ENCODE measurements at places on chromosomes 16 and 17. TPM values are rescaled to one million over a fixed set of nuclear protein-coding genes. Genes with fewer than 3 reads are reported as not detected.

GRCh38 chr17:78524870-78525510 lies 52.2 kb downstream of the DNAH17 start:
- DNase-seq, result no peak

DNA sequence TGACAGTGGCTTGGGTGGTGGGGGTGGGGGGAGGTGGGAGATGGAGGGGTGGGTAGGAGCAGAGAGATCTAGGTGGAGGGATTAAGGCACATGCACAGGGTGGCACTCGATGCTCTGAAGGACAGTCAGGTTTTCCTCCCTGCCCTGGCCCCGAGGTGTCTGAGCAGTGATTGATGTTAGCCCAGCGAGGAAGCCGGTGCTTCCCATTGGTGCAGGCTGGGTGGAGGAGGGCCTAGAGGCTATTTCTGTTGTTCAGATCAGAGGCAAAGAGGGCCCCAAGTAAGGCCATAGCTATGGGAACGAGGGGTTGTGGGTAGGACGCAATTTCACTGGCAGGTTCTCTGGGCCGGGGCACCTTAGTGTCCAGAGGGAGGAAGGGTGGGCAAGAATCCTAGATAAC lies 23.1 kb downstream of the CACNA1G start:
- no peak for DNase-seq

DNA sequence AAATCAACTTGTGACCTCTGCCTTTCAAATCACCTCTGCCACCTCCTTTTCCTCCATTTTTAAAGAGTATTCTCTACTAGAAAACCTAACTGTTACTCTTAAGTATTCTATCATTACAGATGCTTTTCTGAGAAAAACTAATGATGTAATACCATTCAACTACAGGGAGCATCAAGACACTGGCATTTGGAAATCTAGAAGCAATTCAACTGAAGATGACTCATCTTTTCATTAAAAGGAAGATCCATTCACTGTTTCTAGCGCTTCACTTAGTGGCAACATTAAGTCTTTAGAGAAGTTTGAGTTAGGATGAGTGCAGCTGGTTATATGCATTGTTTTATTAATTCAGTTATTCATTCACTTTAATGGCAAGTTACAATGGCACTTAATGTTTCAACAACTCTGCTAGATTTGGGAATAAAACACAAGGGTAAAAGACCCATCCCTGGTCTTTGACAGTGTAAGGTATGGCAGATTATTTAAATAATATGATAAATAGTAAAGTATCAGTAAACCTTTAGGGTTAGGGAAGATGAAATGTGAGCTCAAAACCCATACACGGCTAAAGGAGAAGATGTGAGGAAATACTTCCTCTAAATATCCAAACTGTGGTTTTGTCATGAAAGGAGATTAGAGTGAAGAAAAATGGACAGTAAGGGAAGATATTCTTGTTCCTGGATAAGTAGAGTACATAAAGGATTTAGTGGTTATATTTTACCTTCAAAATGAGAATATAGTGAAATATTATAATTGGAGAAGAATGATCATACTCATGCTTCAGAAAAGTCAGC lies 61.7 kb downstream of the KCNJ2 start:
- no peak for DNase-seq

GRCh38 chr16:72355561-72355960 lies 183.6 kb upstream of the PMFBP1 start:
- DNase-seq, result no peak

GRCh38 chr17:50189550-50190292 lies 11.7 kb downstream of the COL1A1 start:
- DNase-seq, result no peak

DNA sequence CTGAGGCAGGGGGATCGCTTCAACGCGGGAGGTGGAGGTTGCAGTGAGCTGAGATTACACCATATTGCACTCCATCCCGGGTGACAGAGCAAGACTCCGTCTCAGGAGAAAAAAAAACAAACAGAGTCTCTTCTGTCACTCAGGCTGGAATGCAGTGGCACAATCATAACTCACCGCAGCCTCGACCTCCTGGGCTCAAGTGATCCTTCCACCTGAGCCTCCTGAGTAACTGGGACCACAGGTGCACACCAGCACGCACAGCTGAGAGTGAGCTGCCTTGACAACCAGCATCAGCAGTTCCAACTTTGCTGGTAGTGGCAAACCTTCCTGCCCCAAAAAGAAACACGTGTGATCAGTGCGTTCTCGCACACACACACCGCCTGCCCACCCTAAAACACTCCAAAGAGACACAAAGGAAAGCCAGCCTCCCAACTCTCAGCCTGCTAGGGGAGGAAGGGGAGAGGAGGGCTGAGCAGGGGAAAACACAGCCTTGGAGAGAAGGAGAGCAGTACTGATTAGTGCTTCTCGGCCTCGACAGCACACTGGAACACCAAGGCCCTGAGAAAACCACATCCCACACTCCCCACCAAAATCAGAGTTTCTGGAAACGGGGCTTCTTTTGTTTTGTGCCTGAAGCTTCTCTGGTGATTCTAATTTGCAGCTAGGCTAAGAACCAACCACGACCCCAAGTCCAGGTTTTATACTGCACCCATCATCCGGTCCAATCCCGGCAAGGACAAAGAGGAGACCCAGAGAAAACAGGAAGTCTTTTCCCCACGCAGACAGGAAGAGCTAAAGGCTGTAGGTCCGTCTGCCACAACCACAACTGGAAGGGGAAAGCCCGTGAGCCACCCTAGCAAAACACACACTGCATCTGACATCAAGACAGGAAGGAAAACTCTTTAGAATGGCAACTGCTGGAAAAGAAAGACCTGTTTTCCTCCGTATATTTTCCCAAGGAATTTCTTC lies 28.8 kb downstream of the ZCCHC14 start:
- peak; percentile 31 for DNase-seq

DNA sequence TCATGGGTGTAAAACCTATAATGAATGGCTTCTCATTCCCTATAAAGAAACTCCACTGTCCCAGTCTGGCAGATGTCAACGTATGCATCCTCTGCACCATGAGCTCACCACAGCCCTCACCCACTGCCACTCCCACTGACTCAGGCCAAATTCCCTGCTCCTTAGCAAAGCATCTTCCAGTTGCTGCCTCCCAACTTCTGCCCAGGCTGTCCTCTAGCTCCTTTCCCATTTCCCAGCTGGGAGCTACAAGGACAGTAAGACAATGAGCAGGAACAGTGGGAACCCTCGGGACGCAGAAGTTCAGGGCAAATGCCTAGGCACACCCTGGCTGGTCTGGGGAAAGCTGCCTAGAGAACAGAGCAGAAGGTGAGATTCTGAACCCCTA lies 9.1 kb upstream of the THAP11 start:
- no peak for DNase-seq

GRCh38 chr17:46851029-46851741 lies at the start of gene WNT9B:
Gene WNT9B (plus strand): TSS chr17:46851583. CDS start chr17:46851639, 56 bp downstream.
- peak; percentile 33 for DNase-seq

- no peak for DNase-seq
These were observed 30.0 kb upstream of the CLEC18A start for GRCh38 chr16:69921127-69921526.

DNA sequence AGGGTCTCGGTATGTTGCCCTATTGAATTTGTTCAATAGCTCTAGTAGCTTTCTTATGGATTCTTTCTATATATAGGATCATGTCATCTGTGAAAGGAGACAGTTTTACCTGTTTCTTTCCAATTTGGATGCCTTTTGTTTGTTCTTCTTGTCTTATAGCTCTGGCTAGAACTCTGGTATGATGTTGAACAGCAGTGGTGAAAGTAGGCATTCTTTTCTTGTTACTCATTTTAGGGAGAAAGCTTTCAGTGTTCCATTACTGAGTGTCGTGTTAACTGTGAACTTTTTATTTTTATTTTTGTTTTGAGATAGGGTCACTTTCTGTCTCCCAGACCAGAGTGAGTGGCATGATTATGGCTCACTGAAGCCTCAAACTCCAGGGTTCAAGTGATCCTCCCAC lies 21.2 kb downstream of the EFCAB5 start:
- DNase-seq, result no peak

DNA sequence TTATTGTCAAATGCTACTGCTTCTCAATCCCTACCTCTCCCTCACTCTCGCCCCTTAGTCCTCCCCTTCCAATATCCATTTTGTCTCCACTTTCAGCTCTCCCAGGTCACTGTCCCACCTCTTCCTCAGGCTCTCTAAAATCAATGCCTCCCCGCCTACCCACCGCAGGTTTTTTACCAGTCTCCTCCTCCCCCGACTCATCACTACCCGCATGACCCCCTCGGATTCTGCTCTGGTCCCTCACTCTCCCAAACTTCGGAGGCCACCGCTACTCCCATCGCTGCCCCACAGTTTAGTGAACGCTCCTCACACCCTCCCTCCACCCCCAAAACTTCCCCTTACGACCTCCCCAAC lies 513 bp downstream of the CRLF3 start:
- DNase-seq, result no peak

- DNase-seq, result no peak
These were observed 31.6 kb upstream of the CDRT15 start for GRCh38 chr17:14268264-14268663.

DNA sequence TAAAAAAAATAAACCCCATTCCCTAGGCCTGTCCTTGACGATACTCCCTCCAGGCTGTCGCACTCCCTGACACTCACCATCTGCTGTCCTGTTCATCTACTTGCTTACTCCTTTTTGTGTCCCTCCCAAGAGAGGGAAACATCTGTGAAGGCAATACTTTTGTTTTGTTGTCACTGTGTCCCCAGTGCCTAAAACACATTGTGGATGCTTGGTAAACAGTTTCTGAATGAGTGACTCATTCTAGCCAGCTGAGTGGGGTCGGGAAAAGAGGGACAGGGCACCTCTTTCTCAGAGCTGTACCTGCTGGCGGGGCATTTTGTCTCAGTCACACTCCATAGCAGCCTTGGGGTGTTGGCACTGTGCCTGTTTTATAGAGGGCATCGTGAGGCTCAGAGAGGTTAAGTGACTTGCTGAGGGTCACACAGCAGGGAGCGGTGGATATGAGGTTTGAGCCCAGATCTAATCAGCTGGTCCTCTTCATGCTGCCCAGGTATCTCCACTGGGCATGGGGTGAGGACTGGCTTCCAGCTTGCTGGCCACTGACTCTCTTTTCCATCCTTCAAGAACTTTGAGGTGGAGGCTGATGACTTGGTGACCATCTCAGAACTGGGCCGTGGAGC lies 15.6 kb downstream of the MAP2K3 start:
- no peak for DNase-seq

The SRL gene
- 1.4 TPM for total RNA-seq

The FAM20A gene
- 7.4 TPM for total RNA-seq

The ABCA9 gene
- total RNA-seq, result 7.3 TPM

Data from mucosa of gallbladder (tissue), 1 donor.